Hematopoietic multipotent progenitor cell treated with erythropoietin and hydrocortisone succinate and interleukin-3 and kit ligand, for 17 days (in vitro differentiated cells): ENCODE measurements at places on chromosomes 5 and 9.

- no peak for DNase-seq
Observed at GRCh38 chr9:129656795-129657390, 8.6 kb upstream of the PRRX2 start.

- DNase-seq: no peak
Observed at GRCh38 chr5:68681929-68682328, 411.9 kb upstream of the SLC30A5 start.

DNA sequence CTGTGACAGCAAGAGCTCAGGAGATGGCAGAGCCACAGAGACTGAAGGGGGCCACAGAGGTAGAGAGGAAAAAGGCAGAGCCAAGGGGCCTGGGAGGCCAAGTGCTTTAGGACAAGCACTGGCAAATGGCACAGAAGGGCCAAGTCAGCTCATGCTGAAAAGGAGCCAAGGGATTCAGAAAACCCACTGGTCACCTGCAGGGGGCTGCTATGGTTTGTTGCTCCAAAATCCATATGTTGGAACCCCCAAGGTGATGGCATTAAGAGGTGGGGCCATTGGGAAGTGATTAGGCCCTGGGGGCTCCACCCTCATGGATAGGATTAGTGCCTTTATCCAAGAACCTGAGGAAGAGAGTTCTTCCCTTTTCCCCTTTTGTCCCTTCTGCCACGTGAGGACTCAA is 165.4 kb downstream of the ARSB start:
- no peak for DNase-seq

- no peak for DNase-seq
Observed at GRCh38 chr5:94254214-94254613, 364.2 kb downstream of the KIAA0825 start.

GRCh38 chr5:16980983-16981382 is 44.9 kb upstream of the MYO10 start:
- DNase-seq: no peak

DNA sequence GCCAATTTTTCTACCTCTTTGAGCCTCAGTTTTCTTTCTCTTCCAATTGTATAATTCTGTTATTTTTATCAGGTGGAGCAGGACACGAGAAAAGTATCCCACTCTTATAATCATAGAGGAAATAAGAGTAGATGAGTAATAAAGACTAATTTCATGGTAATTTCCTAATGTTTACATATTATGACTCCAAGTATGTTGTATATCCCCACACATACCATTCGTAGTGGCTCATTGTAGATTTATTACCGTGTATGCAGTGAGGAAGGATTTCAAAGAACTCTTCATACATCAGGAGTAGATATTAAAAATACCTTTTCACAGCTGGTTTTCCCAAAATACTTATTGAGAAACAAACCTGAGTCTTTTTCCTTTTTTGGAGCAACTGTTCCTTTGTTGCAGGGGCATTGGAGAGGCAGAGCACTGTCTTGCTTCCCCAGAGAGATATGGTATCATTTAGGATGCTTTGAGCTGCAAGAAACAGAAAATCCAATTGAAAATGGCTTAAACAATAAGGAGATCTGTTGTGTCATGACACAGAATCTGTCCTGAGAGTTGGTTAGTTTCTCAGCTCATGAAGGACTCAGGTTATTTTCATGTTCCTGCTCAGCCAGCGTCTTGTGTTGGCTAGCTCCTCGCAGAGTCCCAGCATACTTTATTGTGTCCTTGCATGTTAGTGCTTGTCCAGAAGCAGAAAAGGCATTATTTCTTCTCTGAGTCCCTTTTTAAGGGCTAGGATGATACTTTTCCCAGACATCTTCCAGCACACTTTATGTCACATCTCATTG is 291.2 kb downstream of the ARHGAP26 start:
- DNase-seq: no peak

DNA sequence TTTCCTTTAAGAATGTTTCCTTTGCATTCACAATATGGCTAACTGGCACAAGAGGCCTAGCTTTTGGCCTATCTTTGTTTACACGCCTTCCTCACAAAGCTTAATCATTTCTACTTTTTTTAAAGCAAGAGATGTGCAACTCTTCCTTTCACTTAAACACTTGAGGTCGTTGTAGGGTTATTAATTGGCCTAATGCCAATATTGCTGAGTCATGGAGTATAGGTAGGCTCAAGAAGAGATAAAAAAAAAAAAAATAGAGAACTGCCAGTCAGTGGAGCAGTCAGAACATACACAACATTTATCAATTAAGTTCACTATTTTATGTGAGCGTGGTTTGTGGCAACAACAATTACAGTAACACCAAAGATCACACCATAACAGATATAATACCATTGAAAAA is 5.9 kb downstream of the FKBP15 start:
- peak; percentile 96 for DNase-seq

DNA sequence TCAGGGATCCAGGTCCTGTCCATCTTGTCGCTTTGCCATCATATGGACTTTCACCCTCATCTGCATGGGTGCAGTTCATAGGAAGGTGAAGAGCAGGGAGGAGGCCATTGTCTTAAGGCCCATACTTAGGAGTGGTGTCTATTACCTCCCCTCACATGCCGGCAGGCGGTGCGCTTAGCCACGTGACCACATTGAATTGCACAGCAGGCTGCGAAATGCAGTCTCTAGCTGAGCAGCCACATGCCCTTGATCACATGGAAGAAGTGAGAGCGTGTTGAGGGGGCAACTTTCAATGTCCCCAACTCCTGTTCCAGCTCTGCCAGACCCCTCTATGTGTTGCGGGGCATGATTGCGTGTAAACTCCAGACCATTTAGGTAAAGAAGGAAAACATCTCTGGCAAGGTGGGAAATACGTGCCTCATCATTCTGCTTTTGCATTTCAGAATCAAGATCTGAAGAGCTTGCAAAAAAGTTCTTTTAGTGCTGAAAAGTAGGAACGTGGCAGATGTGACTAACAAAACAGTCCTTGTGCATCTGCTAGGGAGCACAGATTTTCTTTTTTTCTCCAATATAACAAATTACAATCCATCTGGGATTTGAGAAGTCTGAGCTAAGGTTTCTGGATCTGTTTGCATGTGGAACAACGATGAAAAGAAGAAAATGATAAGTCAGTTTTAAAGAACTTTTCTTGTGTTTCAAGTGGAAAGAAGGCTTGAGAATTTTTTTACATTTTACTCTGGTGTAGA is 34.4 kb downstream of the ROPN1L start:
- no peak for DNase-seq

- DNase-seq: no peak
Observed at GRCh38 chr5:4777435-4777834, 362.7 kb upstream of the ADAMTS16 start.

GRCh38 chr5:67511911-67512310 is 315.3 kb upstream of the CD180 start:
- DNase-seq: no peak

GRCh38 chr9:6695121-6695814 is 49.7 kb upstream of the GLDC start:
- no peak for DNase-seq

- DNase-seq: no peak
Observed at GRCh38 chr5:153432583-153432982, 57.9 kb upstream of the GRIA1 start.

- peak; percentile 47 for DNase-seq
Observed at GRCh38 chr5:71932655-71933338, 174.5 kb upstream of the MAP1B start.

GRCh38 chr5:113256671-113257452 is 177.9 kb downstream of the TSSK1B start:
- no peak for DNase-seq

- DNase-seq: no peak
Observed at GRCh38 chr5:100668511-100668910, 133.3 kb downstream of the FAM174A start.

DNA sequence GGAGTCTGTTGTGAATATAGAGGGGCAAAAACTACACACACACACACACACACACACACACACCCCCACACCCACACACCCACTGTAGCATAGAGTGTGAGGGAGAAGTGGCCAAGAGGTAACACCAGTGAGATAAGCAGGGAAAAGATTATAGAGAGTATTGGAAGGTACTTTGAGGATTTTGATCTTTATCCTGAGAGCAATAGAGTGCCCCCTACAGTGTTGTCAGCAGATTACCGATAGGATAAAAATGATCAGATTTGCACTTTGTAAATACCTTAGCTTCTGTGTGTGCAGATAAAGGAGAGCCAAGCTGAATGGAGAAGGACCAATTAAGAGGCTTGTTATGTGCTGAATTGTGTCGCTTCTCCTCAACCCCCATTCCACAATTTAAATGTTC is 32.3 kb downstream of the ERCC6L2 start:
- no peak for DNase-seq

DNA sequence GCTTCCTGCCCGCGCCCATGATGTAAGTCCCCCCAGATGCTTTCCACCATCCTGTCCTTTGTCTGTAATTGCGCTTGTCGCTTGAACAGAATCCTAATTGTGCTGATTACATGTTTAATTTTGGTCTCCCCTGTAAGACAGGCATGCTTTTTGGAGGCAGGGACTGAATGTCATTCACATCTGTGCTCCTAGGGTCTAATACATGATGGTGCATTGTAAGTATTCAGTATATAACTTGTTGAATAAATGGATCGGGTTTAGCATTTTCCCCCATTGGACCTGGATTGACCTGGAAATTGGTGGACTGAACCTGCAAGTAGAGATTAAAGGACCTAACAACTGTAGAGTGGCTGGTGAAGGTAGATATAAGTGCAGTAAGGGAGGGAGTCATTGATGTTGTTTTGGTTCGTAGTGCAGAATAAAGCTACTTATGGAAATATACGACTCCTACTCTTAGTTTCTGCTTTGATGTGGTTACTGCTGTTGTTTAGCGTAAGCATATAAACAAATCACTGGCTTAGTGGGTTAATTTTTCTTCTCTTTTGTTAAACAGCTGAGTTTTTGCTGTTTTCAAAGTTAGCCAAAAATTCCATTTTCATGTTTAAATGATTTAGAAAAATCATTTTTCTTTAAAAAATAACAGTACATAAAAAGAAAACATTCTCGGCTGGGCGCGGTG is 57.3 kb downstream of the TRIO start:
- no peak for DNase-seq

- no peak for DNase-seq
Observed at GRCh38 chr5:11047625-11048024, 286.6 kb upstream of the DAP start.

DNA sequence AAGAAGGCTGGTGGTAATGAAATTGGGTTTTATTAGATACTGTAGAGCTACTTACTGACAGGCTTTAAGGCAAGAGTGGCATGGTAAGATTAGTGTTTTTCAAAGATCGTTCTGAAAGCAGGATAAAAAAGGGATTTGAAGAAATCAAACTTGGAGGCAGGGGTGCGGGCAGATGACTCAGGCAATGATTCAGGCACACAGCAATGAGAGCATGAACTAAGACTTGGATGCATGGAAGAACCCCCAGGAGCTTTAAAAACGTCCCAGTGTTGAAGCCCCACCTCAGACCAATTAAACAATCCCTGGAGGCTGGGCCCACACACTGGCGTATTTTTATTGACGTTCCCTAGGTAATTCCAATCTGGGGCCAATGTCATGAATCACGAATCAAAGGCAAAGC is 102.5 kb downstream of the SREK1 start:
- DNase-seq: no peak

DNA sequence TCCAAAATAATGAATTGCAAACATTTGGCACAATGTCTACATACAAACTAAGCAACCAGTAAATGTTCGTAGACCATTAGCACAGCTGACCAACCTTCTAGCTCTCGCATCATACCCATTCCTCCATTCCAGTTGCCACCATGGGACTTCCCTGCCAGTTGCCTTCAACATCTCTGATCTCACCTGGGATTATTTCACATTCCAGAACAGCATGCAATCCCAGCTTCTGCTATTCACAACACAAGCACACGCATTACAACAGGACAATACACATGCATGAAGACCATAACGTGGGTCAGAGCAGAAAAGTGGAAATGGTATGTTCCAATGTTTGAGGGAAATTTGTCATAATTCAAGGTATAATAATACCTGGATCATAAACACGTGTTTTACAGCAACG is 848.2 kb upstream of the DMAC1 start:
- no peak for DNase-seq

- no peak for DNase-seq
Observed at GRCh38 chr5:91293131-91293530, 90.0 kb downstream of the ARRDC3 start.

GRCh38 chr5:20615888-20616563 is 628.0 kb upstream of the CDH18 start:
- DNase-seq: no peak

DNA sequence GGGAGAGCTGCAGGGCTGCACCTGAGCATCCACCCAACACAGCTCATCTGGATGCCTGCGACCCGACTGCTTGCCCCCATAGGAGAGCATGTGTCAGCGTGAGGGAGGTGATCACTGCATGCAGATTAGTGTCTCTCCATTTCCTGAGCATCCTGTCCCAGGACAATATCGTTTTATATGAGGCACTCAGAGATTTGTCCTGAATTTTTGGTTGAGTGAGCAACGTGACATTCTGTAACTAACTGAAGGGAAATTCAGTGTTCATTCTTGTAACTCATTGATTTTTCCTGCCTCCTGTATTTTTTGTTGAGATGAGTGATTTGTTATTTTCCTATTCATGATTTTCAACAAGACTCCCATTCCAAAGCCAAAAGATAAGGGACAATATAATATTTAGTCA is 20.7 kb upstream of the ANKRD34B start:
- no peak for DNase-seq

DNA sequence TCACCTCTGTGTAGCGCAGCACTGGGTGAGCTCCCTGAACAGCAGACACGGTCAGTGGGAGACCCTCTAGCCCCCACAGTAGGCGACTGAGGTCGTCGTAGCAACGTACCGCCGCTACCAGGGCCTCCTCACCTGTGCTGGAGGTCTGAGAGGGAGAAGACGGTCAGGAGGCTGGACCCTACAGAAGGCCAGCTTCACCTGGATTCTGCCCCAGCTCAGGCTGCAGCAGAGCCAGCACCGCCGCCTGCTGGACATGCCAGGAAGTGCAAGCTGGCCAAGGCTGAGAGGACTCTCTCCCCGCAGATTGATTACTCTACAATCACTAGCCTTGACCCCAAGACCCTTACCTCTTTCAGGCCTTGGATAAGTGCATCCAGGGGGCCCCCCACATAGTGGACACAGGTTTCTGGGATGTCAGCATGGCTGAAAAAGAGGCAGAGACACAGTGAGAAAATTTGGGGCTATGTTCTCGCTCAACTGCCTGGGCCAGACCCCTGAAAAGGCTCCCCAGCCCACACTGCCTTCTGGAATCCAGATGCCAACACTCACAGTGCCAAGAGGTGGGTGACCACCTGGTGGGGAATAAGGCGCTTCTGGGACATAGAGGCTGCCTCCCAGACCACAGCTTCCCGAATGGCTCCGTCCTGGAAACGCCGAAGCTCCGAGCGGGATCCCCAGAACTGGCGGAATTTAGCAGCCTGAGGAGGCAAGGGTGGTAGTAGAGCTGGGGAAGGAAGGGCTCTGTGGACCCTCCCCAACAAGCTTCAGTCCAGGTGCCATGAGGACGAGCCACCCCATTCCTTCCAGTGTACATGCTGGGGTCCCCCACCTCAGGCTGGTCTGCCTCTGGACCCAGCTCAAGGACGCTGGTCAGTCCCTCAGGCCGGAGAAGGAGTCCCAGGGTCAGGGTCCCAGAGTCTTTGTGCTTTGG is 6.9 kb downstream of the NOL6 start:
- DNase-seq: peak; percentile 78
